Skeletal muscle cell (primary cell): ENCODE measurements at places on chromosomes 2 and 18.

DNA sequence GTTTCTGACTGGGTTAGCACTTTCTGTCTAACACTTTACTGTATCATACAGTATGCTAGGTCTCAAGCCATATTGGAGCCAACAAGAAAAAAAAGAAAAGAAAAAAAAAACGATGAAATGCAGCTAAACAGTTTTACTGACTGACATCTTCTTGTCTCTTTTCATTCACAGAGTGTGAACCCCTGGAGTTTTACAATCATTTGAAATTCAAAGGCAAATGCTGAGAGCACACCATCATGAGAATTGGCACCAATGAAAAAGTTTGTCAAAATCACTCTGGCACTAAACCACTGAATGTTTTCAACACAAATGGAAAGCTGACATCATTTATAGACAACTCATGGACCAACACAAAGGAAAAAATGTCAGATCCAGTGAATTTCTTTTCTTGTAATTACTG is 513.3 kb downstream of the LRRTM4 start:
- no peak for DNase-seq

- no peak for DNase-seq
Observed at GRCh38 chr2:5984273-5984655, 292.1 kb downstream of the SOX11 start.

DNA sequence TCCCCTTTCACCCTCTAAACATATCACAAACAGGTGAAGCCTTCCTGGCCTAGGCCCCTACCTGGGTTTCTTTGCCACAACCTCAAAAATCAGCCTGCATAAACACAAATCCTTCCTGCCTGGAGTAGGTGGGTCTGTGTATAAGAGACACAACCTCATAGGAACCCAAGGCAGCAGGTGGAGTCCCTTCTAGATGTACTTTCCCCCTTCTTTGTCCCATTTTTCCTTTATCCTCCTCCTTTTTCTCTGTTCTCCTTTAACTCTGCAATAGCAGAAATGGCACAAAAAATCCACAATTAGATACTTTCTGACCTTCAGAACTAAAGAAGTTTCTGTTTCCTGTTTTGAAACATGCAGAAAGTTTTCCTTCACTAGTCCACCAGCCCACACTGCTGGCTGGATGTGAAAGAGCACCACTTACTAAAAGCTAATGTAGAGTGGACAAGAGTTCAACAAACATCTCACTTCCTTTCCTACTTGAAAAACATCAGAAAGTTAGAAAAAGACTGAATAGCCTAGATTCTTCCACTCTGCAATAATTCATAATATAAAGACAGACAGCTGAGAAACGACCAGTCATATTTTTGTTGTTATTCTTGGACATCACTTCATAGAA is 11.2 kb downstream of the SLC40A1 start:
- no peak for DNase-seq

DNA sequence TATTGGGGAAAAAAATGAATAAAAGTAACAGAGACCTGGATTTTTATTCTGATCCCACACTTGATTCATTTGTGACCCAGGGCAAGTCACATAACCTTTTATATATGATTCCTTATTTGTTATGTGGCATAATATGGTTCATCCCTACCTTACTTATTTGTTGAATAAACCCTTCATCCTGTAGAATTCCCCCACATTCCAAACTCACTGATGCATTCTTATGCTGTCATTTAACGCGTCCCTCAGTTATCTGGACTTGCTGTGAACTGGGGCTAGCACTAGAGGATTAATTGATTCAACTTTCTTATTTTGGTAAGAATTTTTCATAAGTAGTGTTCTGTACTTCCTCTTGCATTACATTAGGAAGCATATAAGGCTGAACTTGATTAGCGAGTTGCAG is 384.7 kb upstream of the RAB12 start:
- no peak for DNase-seq

DNA sequence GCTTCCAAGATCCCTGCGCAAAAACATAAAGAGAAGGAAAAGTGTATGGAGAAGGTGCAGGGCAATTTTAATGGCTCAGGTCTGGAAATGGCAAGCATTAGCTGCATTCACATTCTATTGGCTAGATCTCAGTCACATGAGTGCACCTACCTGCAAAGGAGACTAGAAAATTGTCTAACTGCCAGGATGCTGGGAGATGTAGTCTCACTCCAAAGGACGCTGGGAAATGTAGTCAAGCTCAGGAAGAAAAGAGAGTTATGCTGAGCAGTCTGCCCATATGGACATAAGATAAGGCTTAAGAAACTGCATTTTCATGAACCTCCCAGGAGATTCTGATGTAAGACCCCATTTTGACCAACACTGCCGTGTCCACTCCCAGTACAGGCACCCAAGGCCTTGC is 9.5 kb upstream of the KLHL29 start:
- no peak for DNase-seq

DNA sequence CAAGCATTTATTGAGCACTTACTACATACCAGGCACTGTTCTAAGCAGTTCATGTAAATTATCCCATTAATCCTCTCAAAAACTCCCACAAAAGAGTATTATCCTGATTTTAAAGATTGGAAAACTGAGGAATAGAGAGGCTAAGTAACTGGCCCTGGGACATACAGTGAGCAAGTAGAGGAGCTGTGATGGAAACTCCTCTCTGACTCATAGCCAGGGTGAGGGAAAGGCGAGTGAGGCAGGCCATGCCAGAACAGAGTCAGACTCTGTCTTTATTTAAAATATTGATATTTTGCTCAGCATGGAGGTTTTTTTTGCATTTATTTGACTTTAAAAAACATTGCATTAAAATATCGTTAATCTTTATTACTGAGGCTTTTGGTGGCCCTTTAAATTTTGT is 208.0 kb downstream of the LOXHD1 start:
- DNase-seq: no peak

DNA sequence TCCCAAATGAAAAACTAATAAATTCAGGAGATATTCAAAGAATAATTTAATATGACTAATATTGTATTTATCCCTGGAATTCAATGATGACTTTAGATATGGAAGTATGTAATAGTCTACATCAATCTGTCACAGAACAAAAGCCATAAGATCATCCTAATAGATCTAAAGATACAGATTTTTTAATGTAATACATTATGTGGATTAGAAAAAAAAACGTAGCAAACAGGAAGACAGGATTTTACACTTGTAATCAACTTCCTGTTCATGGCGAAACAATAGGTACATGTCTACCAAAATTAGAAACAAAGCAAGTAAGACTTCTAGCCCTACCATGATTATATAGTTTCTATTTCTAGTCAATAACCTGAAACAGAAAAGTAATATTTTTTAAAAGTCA is 192.2 kb downstream of the TTC32 start:
- DNase-seq: no peak

DNA sequence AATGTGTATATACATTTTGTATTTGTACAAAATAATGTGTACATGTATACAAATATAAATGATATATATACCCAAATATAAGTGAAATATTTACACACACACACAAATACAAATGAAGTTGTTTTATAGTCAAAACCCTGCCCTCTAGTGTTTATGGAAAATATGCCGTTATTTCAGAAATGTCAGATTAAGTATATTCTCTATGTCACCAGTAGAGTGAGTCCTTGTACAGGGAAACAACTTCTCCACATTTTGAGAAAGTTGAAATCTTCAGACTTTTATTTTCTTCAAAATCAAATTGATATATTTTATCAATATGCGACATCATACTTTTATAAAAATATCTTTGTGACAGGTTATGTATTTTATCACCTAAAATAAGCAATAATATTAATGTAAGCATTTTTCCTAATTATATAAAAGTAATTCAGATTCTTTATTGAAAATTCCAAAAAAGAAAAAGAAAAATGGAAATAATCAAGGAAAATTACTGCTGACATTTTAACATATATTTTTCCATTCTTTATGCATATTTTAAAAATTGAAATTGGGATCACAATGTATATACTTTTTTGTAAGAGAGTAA is 22.4 kb downstream of the ARL6IP6 start:
- DNase-seq: no peak

DNA sequence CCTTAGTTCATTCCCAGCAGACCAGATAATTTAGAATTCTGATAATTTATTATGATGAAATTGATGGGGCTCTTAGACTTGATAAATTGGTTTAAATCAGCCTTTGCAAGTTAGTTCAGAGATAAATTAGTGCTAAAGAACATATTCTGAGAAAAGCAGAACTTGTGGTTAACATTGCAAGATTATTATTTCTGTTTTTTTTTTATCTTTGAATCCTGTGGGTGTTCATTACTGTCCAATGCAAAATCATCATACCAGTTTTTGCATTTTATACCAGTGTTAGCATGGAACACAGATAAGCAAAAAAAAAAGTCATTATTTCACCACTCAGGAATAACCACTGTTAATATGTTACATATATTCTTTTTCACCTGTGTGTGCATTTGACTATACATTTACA is 9.1 kb downstream of the SEPTIN2 start:
- no peak for DNase-seq

GRCh38 chr2:74548900-74549826 is 4.6 kb downstream of the LOXL3 start:
- DNase-seq: no peak

DNA sequence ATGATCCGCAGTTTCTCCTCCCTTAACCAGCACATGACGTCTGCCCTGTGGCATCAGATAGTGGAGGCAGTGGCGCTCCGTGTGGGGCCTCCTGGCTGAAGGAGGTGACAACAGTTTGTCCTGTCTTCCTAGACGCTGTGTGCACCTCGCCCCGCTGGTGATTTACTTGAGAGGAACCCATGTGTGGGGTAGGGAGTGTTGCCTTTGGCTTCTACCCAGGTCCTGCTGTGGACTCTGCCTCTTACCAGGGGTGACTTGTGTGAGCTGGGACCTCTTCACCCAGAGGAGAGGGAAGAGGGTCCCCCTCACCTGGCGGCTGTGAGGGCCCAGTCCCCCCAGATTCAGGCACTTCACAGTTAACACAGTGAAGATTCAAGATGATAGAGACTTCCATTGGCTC is 77.6 kb downstream of the TMEM18 start:
- no peak for DNase-seq

DNA sequence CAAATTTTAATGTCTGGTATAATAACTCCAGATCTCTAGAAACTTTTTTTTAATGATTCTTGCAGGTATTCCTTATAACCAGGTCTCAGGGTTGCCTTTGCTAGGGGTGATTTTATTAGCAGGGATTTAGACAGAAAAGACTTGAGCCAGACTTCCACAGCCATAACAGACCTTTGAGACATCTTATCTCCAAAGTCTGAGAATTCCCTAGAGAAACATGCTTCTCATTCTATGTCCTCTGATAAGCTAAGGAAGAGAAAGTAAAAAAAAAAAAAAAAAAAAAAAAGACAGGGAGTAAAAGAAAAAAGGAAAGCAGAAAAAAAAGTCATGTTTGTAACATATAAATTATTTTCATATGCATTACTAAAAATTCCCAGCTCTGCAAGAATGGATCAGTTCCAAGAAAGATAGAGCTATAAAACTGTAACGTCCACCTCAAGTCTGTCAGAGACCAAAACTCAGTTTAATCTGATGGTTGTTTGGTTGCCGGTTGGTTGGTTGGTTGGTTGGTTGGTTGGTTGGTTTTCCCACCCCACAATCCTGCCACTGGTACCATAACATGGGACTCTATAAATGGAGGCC is 153.8 kb downstream of the COL6A3 start:
- DNase-seq: no peak

DNA sequence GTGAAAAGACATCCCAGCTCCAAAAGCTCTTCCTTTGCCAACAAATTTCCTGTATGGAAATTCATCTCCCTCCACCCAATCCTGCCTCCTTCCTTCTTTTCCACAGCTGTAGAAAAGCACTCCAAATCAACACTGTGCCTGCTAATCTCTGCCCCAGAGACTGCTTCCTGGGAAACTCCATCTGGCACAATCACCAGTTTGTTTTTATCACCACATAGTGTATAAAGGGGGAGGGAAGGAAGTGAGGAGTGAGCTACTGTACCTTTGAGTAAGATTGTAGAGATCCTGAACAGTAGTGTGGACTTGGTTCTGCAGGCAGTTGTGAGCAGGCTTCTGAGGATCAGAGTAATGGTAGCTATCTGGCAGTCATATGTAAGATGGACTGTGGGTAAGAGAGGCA is 14.7 kb upstream of the FAM237A start:
- DNase-seq: no peak

DNA sequence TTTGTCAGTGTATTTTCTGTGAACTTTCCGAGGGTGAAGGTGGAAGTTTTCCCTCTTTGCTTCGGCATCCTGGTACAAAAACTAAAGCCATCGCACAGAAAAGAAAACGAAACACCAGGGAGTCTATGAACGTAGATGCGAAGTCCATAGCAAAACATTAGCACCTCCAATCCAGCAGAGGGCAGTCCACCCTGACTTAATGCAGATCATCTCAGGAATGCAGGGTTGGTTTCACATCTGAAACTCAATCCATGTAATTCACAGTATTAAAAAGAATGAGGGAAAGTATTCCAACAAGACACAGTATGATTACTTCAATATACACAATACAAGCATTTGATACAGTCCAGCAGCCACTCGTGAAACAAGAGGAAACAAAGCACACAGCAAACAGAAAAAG is 70.8 kb downstream of the RTP5 start:
- no peak for DNase-seq

GRCh38 chr2:239586651-239587310 is 186.0 kb upstream of the HDAC4 start:
- DNase-seq: no peak

GRCh38 chr2:45083175-45083574 is 73.9 kb upstream of the SIX2 start:
- DNase-seq: no peak

GRCh38 chr2:172723286-172723685 is 12.4 kb upstream of the RAPGEF4 start:
- no peak for DNase-seq

- no peak for DNase-seq
Observed at GRCh38 chr2:44798139-44798659, 143.3 kb upstream of the SIX3 start.

- DNase-seq: no peak
Observed at GRCh38 chr2:85012431-85012830, 41.5 kb downstream of the KCMF1 start.

DNA sequence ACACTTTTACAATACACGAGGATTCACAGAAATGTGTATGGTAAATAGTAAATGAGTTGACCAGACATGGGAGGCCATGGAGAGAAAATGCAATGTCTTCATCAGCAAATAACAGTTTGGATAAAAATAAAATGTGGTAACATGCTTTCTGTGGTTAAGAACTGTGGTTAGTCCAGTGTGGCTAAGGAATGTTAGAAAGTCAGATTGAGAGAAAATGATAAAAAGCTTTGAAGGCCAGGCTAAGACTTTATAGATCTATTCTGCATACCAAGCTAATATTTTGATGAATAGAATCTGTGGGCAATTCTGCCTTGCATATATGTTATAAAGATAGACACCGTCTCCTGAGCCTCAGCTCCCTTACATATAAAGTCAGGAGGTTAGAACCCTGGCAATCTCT is 215.9 kb downstream of the SOX11 start:
- DNase-seq: no peak

- DNase-seq: no peak
Observed at GRCh38 chr2:112295407-112296078, 20.1 kb downstream of the ZC3H6 start.

DNA sequence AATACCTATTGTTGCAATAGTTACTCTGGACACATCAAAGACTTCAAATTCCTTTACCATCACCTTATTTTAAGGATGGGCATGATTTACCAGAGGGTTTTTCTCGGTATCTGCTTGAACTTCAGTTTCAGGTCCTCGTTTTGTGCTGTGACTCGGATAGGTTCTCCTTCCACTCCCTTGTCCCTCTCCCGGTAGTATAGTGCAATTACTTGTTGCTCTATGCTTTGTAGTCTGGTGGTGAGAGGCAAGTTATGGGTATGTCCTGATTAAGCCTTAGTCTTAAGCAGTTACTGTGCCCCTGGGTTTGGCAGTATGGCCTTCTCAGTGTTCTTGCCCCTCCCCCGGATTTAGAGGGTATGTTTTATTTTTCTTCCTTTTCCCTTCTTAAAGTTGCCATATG is 96.6 kb downstream of the RHBDD1 start:
- DNase-seq: no peak
